ENCODE measurements at places on chromosomes 16 and 17.

- DNase-seq = no peak
Observed at GRCh38 chr16:80743273-80743672, 61.1 kb downstream of the CDYL2 start.

GRCh38 chr17:78501241-78502036 lies 75.8 kb downstream of the DNAH17 start:
- DNase-seq = no peak

DNA sequence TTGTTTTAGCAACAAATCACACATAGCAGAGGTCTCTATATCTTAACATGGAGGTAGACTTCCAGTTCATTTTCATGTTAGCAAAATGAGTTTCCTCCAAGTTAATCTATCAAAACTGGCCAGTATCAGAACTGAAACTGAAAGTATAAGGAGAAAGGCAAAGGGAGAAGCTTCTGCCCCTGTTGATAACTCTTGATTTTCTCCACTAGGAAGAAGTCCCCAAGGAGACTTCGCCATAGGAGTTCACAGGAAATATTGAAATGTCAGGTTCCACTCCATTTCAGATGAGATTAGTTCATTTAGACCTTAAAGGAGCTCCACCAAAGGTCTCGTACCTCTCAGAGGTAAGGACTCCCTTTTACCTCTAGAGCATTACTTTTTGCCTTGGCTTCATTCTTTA lies 1.2 kb upstream of the OGFOD3 start:
- DNase-seq = no peak

DNA sequence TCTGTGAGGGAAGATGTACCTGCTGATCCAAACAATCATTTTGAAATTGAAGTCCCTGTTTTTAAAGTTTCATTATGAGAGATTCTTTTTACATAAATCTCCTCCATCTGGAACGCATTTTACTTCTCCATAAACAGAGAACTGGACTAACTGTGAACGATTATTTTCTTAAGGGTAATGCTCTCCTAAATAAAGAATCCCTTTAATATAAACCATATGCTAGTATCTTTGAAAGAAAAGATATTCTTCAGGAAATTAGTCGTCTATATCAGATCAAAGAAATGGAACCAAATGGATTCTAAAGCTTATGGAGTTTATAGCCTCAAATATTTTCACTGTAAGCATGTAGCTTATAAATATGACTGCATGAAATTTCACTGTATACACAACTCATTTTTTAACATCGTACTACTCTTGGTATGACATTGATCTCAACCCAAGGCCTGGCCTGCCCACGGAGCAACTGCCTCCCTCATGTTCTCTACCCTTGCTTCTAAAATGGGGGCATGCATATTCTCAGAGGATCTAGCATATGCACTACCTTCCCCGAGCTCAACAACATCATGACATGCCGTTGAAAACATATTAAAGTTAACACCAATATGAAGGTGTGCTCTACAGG lies 66.4 kb downstream of the MYH10 start:
- DNase-seq = no peak

DNA sequence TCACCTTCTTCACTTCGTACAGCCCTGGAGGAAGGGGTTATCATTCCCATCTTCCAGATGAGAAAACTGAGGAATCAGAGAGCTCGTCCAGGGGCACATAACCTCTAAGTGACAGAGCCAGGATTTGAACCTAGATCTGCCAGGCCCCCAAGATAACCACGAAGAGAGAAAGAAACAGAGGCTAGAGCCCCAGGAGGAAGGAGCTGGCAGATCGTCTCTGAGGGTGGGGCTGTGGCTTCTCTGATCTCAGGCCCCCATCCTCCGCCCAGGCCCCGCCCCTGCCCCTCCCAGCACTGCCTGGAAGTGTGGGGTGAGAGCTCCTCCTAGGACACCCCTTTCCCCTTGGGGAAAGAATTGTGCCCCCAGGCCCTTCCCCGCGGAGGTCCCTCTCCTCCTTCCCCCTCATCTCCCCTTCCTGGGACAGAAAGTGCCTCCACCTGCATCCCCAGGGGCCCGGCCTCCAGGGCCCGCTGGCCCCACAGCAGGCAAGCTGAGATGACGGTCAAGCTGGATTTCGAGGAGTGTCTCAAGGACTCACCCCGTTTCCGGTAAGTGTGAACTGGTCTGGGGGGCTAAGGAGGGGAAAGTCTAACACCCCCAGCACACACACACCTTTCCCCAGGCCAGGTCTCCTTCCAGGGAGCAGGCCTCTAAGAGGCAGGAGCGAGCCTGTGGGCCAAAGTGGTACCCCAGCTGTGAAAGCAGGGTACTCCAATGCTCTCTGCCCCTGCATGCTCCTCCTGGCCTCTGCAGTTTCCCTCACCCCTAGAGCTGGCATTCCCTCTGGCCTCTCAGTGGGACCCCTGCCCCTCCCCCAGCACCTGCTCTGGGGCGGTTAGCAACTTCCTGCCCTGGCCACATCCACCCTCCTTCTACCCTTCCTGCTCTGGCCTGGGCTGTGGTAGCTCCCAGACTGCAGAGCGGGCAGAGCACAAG lies at the start of gene ACAP1:
ACAP1 (plus strand) TSS at position 290 of the 936 bp plus-strand sequence; CDS start at position 496, 206 bp downstream.
- no peak for DNase-seq

DNA sequence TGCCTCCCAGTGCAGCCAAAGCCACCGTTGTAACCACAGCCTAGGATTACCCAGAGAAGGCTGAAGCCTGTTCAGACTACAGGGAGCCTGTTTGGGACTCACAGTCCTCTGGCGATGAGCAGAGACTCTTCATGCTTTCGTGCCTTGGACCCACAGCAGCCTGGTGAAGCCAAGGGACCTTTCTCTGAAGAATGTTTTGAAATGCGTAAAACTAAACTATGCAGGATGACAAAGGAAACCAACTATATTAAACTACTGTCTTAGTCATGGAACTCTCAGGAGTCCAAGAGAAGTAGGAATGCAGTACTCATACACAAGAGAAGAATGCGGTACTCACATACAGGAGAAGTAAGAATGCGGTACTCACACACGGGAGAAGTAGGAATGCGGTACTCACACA lies 20.9 kb downstream of the ABR start:
- DNase-seq = no peak
